Esophagus muscularis mucosa (tissue), 4 donors: ENCODE measurements at places on chromosomes 16 and 17. TPM values are rescaled to one million over a fixed set of nuclear protein-coding genes. Genes with fewer than 3 reads are reported as not detected.

Gene RBFOX1
- not detected for total RNA-seq

Gene KRT24
- 0.52 TPM for total RNA-seq

Gene BICDL2
- total RNA-seq, result 0.19 TPM

Gene RNF222
- total RNA-seq, result not detected

Gene SLC2A4
- 144 TPM for total RNA-seq

Gene TBC1D26
- not detected for total RNA-seq

Gene SCGB1C2
- total RNA-seq, result not detected

Gene VAT1L
- 2.8 TPM for total RNA-seq

Gene B4GALNT2
- not detected for total RNA-seq

GRCh38 chr17:34235389-34236028 lies 19.6 kb upstream of the CCL2 start:
- no peak for DNase-seq

DNA sequence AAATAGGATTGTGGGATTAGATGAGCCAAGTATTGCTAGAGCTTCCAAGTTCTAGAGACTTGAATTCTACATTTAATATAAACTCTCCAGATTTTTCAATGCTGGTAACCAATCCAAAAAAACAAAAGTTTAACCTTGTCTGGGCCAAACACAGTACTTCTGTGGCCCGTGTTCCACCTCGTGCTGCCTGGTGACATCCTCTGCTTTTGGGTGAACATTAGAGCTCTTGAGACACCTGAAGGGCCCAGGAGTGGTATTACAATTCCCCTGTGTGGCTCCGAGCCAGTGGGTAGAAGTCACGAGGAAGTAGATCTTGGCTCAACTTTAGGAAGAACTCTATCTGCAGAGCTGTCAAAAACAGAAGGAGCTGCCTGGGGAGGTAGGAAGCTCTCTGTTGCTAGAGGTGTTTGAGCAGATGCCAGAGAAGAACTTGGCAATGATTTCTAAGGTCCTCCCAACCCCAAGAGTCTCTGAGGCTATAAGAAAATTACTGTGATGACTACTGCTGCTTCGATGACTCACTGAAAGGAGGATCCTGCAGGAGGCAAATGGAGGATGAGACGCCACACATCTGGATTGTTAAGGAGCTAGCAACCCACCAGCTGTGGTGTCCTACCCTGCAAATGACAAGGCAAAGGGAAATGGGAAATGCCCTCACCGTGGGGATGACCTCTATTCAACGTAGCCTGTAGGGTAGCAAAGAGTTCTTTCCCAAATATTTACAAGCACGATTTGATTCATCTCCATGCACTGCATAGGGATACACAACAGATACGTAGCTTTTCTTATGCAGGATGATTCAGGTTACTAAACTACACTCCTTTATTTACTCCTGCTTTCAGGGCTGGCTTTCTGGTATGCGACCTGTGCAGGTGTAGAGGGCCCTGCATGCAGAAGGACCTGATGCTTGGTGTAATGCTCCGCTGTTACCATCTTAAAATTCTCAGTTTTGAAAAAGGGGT lies 45.8 kb upstream of the GAS7 start:
- no peak for DNase-seq

DNA sequence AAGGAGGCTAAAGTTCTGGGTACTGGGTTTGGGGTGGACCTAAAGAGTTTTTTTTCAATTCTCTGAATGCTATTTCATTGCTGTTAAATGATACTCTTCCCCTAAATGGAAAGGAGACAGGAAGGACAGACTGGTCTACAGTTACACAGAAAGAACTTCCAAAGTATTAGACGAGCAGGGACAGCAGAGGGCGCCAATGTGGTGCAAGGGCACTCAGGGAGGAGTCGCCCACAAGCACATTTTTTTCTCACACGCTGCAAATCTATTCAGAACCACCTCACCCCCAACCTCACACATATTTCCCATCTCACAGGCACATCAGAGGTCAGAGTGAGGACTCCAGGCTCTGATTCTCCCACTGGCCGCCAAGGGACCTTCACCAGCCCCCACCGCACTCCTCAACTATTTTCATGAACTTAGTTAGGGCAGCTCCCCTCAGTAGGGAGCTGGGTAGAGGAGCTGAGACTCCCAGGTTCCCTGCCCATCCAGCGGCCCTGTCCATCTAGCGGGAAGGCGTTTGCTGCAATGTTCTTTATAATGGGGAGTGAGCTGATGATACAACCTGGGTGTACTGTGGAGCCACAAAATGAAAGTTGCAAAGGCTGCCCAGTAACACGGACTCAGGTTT lies 6.8 kb upstream of the CA4 start:
- no peak for DNase-seq

DNA sequence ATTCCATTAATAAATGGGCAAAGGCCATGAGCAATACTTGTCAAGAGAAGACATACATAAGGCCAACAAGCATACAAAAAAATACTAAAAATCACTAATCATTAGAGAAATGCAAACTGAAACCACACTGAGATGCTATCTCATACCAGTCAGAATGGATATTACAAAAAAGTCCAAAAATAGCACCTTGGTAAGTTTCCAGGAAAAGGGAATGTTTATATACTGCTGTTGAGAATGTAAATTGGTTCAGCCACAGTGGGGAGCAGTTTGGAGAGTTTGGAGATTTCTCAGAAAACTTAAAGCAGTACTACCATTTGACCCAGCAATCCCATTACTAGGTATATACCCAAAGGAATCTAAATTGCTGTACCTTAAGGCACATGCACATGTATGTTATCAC lies 467.7 kb downstream of the CDH11 start:
- no peak for DNase-seq

- no peak for DNase-seq
Observed at GRCh38 chr16:64051824-64052223, 1070.0 kb downstream of the CDH11 start.

- DNase-seq, result no peak
Observed at GRCh38 chr17:55175788-55176427, 88.9 kb upstream of the HLF start.

DNA sequence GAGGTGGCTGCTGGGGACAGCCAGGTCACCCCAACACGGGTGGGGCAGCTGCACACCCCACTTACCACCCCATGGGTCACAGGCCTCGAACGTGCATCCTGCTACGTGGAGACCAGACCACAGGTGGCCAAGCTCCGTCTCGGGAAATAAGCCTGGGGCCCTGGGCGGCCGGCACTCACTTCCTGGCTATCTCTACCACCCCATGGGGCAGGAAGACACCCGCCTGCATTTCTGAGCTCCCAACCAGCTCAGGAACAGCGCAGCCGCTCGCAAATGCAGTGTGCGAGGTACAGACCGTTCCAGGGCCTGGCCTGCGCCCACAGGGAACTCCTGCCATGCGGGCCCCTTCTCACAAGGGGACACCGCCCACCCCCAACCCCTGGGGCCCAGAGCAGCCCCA lies 4.9 kb upstream of the GNG13 start:
- no peak for DNase-seq

GRCh38 chr16:3997231-3997841 lies 116.8 kb upstream of the CREBBP start:
- no peak for DNase-seq

GRCh38 chr17:33475594-33475993 lies 182.5 kb upstream of the ASIC2 start:
- DNase-seq, result no peak

DNA sequence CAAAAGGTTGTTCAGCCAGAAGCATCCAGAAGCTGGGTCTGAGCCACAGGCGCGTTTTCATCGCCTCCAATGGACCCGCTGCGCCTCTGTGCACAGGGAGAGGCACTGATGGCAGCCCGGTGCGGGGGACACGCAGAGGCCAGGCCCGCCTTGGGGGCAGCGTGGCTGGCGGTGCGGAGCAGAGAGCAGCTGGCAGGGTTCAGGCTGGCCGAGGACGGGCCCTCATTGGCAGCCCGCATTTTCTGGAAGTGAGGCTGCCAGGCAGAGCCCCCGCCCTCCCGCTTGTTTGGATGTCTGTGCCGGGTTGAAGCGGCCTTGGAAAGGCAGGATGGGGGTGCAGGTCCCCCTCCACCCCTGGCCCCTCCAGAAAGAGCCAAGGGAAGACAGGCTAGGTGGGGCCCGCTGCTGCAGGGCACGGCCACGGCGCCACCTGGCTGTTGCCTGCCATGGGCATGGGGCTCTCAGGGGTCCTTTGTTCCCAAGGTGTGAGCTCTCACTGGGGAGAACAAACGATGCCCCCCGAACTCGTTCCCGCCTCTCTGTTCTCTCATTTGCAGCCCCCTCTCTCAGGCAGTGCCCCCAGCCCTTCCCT lies 18.8 kb downstream of the GSE1 start:
- DNase-seq, result no peak

DNA sequence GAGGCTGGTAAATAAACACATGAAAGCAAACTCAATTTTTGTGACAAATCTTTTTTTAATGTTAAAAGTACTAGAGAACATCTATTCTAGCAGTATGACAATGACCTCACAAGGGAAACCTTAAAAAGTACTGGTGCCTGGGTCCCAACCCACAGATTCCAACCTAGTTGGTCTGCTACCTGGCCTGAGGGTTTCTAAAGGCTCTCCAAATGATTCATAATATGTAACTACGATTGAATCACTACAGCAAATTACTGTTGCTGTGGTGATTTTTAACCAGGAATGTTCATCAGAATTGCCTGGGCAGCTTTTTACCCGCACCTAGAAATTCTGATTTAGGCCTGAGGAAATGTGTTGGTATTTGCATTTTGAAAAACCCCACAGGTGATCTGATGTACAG lies 26.1 kb downstream of the CDR2 start:
- DNase-seq, result no peak

DNA sequence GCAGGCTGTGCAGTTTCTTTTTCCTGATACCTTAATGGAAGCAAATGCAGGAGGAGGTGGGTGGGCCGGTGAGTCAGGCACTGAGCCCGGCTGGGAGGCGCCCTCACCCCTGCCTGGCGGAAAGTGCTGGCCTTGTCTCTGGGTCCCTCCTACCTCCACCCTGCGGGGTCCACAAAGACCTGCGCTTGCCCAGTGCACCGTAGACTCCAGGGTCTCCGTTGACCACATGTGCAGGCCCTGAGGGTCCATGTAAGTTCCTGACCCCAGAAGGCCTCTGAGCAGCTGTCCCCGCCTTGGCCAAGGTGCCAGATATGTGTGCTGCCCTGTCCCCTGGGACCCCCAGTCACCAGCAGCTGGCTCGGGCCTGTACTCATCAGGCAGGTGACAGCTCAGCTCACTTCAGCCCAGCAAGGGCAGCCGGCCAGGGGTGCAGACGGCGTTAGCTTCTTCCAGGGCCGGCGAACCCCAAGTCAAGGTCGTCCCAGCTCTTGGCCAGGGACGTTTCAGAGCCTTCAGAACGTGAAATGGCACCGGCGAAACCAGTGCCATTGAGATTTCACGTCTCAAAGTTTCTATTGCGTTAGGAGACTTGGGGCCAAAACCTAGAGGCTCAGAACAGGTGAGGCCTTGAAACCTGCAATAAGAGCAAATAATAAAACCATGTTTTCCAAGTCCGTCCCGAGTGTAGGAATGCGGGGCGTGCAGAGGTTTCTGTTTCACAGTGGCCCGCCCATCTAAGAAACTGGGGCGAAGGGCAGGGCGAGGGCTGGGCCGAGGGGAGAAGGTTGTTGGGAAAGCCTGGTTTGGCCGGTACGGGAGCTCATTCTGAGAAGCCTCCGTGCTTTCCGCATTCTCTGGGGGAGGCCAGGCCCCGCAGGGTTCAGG lies 12.1 kb downstream of the METRNL start:
- no peak for DNase-seq

DNA sequence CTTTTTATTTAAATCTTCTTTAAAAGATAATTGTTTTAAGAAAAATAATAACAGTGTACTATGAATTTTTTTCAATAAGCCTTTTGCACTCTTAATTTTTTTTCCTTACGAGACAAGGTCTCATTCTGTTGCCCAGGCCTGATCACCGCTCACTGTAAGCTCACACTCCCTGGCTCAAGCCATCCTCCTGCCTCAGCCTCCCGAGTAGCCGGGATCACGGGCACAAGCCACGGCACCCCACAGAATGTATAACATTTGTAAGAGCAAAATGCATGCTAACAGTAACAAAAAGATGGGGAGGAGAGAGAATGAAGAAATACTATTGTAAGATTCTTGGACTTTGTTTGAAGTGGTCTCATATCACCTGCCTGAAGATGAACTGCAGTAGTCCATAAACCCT lies 126.9 kb upstream of the CHMP6 start:
- DNase-seq, result no peak

DNA sequence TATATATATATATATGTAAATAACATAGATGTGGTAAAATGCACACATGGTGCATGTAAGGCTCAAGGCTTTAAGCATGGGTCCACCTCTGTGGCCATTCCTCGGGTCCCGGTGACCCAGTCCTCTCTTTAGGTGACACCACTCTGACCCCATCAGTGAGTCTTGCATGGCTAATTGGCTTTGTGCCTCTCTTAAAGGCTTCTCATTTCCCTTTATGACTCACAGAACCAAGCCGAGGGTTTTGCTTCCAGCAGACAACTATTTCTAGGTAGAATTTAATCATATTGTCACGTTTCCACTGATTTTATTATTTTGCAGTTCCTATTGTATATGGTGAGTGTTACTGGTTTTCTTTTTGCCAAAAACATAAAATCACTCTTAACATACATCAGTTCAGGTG lies 59.7 kb downstream of the PLCG2 start:
- no peak for DNase-seq

- no peak for DNase-seq
Observed at GRCh38 chr16:86512301-86512859, 2.1 kb downstream of the FOXF1 start.

DNA sequence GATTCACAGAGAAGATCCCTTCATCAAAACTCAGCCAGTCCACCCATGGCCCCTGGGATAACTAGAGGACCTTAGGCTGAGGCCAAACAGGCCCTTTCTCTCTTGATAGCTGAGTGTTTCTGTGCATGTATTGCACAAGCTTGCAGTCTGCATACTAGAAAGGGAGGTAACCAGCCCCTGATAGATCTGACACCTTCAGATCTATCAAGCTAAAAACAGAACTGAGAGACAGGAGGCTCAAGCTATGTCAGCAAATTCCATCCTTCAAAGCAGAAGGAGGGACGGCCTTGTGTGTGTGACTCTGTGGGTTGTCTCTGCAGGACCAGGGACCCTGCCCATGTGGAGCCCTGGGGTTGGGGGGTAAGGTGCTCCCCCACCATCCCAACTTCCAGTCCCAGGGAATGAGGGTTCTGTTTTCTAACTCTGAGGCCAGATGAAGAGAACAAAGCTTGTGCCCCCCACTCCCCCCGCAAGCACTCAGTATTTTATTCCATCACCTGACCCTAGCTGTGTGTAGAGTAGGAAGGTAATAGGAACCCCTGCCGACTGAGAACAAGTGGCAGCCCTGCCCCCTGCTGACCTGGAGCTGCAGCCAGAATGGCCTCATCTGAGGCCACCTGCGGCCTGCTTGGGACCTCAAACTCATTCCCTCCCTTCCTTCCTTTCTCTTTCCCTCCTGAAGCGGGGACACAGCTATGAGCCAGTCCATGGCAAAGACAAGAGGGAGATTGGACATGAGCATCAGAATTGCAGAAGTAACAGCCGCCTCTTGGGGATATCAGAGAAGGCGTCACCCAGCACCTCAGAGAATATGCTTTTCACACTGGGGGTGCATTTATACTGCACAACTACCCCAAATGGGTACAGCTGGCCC lies 63.8 kb downstream of the SMPD3 start:
- no peak for DNase-seq

DNA sequence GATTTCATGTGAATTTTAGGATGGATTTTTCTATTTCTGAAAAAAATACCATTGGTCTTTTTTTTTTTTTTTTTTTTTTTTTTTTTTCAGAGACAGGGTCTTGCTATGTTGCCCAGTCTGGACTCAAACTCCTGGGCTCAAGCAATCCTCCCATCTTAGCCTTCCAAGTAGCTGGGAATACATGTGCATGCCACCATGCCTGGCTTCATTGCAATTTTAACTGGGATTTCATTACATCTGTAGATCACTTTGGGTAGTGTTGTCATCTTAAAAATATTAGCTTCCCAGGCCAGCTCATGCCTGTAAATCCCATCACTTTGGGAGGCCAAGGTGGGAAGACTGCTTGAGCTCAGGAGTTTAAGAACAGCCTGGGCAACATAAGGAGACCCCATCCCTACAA lies 54.8 kb downstream of the TOM1L2 start:
- DNase-seq, result no peak
